ENCODE measurements at places on chromosomes 16 and 17.

DNA sequence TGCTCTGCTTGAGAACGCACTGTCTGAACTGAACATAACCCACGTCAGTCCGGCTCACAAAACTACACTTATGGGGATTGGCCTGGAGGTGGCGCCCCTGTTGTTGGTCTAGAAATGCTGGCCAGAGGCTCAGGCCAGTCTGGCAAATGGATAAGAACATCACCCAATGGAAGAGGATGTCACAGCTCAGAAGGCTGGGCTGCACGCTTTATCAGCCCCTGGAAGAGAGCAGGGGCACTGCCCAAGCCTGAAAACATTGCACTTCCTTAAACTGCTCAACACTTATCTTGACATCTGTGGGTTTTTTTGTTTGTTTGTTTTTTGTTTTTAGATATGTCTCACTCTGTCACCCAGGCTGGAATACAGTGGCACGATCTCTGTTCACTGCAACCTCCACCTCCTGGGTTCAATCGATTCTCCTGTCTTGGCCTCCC is 24.8 kb upstream of the BPTF start:
- peak; percentile 53 for DNase-seq

DNA sequence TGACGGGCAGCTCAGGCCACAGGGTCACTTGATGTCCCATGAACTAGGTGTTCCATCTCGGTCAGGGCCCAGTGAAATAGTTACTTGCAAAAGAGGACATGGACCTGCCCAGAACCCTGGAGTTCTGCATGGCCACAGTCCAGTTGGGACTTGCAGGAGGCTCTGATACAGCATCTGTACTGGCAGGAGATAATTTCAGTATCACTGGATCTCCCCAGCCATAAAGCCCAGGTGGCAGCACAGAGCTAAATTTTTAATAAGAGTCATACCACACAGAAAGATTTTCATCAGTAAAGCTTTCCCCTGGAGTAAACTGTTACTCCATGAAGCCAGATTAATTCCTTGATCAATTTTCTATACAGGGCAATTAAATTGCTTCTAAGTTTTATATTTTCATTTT is 18.0 kb upstream of the SLC16A5 start:
- DNase-seq = no peak

- DNase-seq = peak; percentile 71
Measured at GRCh38 chr17:28335959-28336871, 654 bp downstream of the TNFAIP1 start.

DNA sequence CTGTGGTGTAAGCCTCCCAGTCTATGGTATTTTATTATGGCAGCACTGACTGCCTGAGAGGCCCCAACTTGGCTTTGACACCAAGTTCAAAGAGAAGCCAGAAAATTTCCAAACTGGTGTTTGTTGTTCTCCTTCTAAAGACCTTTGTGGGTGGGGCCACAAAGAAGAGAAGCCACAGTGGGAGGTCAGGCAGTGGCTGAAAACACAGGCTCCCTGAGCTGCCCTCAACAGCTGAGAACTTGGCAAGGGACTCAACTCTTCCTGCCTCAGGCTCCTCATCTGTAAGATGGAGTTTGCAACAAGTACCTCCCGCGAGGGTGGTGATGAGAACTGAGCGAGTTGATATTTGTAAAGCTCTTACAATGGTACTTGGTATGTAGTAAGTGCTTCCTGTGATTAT is 18.2 kb downstream of the CES5A start:
- DNase-seq = no peak

- DNase-seq = no peak
Measured at GRCh38 chr16:73399486-73399885, 351.6 kb upstream of the ZFHX3 start.

DNA sequence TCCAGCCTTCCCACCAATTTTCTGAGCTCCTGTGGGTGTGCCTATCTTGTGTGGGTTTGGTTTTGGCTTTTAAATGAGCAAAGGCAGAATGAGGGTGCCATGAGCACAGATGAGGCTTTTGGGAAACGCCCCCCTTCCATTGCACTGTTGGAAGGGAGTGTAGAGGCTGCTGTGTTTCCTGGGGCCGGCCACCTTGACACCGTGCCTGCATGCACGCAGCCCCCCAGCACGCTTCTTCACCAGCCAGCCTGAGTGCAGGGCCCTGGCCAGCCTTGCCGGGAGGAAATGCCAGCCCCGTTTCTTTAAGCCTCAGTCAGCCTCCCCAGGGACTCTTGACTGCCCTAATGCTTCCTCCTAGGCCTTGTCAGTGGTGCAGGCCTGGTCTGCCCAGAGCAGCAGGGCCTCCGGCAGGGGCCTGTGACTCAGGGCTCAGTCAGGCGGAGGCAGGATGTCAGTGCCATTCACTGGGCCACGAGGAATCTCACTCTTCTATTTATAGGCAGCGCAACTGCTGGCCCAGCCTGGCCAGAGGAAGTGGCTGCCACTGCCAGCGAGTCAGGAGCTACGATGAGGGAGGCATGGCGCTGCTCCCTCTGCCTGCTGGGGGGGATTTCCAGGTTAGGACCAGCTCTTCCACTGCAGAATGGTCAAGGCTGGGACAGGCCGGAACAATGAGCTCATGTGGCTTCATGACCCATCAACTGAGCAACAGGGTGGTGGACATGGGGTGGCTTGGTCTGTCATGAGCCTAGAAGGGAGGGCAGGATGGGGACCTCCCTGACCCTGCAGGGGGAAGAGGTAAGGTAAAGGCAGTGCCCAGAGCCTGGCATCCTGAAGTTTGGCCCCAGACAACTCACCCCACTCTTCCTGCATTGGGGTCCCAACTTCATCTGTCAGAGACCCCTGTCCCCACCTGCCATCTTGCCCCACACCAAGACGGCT is 205.2 kb downstream of the RAB11FIP4 start:
- peak; percentile 96 for DNase-seq

DNA sequence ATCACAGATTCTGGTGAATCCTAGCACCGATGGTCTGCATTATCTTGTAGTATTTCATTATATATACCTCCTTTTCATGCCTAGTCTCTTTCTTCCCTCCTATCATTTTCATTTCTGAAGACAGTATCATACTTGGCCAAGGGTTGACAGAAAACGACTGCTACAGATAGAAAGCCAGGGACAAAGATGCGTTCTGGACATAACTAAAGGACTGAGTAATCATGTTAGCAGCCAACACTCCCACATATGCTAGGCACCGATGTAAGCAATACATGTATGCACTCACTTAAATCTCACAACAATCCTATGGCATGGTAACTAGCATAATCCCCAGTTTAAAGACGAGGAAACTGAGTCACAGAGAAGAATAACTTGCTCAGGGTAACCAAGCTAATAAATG is 22.9 kb downstream of the RDM1 start:
- no peak for DNase-seq
